ENCODE measurements at places on chromosomes 6 and 20. TPM values are rescaled to one million over a fixed set of nuclear protein-coding genes. Genes with fewer than 3 reads are reported as not detected.

- DNase-seq, result no peak
These were observed 111.3 kb upstream of the LOC128125822 start for GRCh38 chr6:63460971-63461370.

GRCh38 chr6:150280703-150281102 is 88.1 kb upstream of the IYD start:
- no peak for DNase-seq

- no peak for DNase-seq
These were observed 21.6 kb downstream of the DSE start for GRCh38 chr6:116392132-116393013.

- DNase-seq, result no peak
These were observed 163.3 kb downstream of the TAF4 start for GRCh38 chr20:61902221-61902869.

DNA sequence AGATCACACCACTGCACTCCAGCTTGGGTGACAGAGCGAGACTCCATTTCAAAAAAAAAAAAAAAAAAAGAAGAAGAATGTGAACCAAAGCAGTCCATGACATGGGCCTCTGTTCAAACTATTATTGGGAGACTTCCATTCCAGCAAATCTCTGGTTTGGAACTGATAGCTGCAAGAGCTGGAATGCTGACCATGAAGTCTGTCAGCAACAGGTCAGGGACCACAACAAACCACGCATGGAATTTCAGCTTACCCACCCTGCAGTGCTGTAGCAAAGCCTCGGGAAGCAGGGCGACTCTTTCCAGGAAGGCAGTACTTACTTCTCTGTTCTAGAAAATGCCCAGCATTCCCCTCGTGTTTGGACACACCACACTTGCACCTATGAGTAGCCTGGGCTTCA is 34.1 kb upstream of the TBC1D7 start:
- DNase-seq, result peak; percentile 30

GRCh38 chr6:44263354-44264100 is 1.8 kb downstream of the NFKBIE start:
- no peak for DNase-seq

Gene TP53TG5
- not detected for total RNA-seq

DNA sequence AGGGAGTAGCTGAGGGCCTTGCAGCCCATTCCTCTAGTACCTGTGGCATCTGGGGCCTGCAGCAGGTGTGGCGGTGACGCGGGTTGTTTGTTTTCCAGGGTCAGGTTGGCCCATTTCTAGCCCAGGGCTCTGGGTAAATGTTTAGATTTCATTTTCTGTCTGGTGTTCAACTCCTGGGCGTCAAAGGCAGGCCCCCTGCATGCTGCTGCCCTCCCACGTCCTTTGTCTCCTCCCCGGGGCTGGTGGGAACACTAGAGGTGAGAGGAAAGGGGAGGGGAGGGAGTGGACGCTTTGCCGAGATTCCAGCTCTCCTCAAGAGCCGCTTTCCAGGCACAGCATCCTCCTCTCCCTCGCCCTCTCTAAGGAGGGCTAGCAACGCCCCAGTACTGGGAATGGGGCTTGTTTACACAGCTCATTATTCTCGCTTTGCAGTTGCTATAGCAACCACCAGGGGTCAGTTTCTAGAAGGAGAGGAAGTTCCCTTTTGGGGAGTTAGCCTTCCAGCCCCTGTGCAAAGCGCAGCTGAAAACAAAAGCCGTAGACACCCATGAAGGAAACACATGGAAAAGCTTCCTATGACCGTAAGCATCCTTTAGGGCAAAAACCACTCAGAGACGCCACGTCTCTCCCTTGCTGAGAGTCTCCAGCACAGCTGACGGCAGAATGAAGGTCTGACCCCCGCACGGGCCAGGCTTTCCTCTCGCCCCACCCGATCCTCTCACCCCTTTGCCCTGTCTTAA is 170.6 kb downstream of the LY86 start:
- DNase-seq, result peak; percentile 30

DNA sequence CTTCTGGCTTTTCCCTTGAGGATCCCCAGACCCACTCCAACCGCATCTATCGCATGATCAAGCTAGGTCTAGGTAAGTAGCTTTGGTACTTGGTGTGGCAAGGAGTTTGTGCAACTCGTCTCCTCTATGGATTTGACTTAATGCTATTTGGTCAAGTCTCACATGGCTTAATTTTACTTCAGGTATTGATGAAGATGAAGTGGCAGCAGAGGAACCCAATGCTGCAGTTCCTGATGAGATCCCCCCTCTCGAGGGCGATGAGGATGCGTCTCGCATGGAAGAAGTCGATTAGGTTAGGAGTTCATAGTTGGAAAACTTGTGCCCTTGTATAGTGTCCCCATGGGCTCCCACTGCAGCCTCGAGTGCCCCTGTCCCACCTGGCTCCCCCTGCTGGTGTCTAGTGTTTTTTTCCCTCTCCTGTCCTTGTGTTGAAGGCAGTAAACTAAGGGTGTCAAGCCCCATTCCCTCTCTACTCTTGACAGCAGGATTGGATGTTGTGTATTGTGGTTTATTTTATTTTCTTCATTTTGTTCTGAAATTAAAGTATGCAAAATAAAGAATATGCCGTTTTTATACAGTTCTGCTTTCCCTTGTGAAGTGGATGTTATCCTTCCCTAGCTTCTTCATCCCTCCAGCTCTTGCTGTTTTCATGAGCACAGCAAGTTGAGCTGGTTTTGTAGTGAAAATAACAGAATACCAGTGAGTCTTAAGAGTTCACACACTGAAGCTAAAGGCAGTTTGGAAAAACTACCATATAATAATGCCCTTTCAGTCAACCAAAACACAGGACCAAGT is 3.8 kb downstream of the SLC35B2 start:
- DNase-seq, result peak; percentile 46

Gene SPATA25
- total RNA-seq, result 4.1 TPM

All from LHCN-M2 (cell line).